ENCODE measurements at places on chromosomes 7 and 10.
A peak's percentile ranks its signal among the peaks of the same experiment; 100 is the strongest.

GRCh38 chr7:82175319-82175718 lies 268.3 kb downstream of the CACNA2D1 start:
- DNase-seq: no peak

DNA sequence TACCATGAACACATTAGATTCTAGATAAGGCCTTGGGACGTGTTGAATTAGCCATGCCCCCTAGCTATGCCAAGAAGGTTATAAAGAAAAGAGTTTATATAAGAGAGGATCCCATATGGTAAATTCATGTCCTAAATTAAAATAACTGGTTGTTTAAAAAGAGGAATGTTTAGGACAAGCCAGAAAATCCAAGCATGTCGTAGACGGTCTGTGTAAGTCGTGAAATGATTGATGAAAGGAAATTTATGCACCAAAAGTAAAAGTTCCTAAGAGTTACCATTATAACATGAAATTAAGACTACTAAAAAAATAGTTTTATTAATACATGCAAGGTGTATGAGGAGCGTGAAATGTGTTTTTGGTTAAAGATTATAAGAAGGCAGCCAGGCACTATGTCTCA lies 624.9 kb downstream of the ARL4A start:
- no peak for DNase-seq

- no peak for DNase-seq
These were observed 8.6 kb downstream of the PGAM1 start for GRCh38 chr10:97434557-97434956.

DNA sequence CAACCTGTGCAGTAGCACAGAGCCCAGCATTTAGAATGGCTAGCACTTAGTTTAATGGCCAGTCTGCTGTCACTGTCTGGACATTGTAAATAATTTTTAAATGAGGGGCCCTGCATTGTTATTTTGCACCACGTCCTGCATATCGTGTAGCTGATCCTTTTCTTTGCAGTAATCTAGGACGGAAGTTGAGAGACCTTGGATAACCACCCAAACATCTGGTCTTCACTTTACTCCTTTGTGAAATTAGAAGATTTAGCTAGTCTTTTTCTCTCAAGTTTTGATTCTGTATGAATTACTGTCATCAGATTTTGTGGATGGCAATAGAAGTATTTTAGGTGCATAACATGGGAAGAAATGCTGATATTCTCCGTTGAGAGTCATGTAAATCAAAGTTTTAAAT lies 1.9 kb downstream of the MIOS start:
- DNase-seq: no peak

- DNase-seq: peak; percentile 20
These were observed 169.5 kb upstream of the ZMIZ1 start for GRCh38 chr10:78899098-78899754.

DNA sequence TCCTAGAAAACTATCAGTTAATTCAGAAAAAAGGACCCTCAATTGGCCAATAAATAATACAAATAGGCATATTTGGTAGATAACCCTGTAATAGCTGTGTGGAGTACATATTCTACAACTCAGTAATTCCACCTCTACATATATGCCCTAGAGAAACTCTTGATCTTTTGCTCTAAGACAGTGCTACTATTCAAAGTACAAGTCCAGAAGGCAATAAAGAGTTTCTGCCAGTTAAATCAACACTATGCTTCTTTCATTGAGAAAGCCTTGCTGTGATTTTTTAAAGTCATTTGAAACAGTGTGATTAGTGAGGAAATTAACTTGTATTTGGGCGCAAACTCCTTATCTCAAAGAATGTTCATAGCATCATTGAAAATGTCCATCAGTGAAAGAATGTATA lies 75.6 kb downstream of the ZNRF2 start:
- no peak for DNase-seq

All from left forelimb (tissue), 1 donor.